ENCODE measurements at places on chromosomes 7 and 10.
A peak's percentile ranks its signal among the peaks of the same experiment; 100 is the strongest.

DNA sequence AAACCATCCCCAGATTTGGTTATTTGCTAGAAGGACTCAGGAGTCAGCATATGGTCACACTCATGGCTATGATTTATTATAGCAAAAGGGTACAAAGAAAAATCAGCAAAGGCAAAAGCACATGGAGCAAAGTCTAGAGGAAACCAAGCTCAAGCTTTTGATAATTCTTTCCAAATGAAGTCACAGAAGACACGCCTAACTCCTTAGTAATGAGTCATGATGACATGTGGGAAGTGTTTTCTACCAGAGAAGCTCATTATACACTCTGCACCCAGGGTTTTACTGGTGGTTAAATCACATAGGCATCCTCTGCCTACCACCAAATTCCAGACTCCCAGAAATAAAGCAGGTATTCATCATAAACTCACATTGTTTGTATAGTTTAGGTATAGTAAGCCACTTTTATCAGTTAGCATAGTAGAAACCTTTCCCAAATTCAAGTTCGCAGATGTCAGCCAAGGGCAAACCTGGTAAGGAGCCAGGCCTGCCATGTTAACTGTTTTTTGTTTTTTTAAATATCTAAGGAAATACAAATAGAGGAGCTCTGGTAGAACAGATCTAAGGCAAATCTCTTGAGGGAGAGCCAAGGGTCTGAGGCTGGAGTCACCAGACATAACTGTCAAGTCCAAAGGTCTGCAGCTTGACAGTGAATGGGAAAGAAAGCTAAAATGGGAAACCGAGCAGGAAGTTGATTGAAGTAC, 15.4 kb upstream of the HIBADH start:
- peak; percentile 62 for DNase-seq

DNA sequence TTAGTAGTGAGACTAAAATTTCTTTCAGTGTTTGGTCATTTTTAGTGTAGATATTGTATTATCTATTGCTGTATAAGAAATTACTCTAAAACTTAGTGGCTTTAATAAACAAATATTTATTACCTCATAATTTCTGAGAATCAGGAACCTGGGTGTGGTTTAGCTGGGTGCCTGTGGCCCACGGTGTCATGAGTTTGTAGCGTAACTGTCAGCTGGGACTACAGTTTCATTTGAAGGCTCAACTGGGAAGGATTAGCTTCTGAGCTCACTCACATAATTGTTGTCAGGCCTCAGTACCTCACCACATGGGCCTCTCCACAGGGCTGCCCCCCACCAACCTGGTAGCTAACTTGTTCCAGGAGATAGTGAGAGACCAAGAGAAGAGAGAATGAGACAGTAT, 98.5 kb downstream of the SRI start:
- DNase-seq: peak; percentile 39

- no peak for DNase-seq
Measured at GRCh38 chr10:61835069-61835945, 66.2 kb upstream of the ARID5B start.

DNA sequence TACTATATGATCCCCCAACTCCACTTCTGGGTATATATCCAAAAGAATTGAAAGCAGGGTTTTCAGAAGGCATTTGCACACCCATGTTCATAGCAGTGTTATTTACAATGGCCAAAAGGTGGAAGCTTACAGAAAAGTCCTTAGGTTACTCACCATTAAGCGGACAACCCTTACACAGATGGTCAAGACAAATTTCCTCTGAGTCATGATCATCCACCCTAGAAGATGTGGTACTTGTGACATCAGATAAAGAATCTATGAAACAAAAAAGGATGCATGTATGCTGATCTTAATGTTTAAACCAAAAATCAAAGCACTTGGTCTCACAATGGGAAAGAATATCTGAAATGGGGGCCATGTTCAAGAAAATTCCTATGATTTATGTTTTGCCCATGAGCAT, 31.1 kb downstream of the ZC3HAV1 start:
- DNase-seq: no peak

- peak; percentile 39 for DNase-seq
Measured at GRCh38 chr7:56105508-56105907, 768 bp downstream of the CHCHD2 start.

- DNase-seq: peak; percentile 48
Measured at GRCh38 chr10:11036424-11037011, 18.8 kb downstream of the CELF2 start.

DNA sequence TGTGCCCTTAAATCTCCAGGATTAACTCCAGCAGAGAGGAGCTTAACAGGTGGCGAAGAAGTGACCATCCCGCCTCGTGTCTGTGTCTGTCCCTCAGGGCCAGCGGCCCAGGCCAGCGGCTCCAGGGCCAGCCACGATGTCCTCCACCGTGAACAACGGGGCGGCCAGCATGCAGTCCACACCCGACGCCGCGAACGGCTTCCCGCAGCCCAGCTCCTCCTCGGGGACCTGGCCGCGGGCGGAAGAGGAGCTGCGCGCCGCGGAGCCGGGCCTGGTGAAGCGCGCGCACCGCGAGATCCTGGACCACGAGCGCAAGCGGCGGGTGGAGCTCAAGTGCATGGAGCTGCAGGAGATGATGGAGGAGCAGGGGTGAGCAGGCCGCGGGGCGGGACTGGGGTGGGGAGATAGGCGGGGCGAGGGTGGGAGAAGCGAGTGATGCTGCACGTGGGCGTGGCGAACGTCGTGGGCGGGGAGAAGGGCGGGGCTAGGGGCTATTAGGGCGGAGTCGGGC, 33.3 kb downstream of the SRRM3 start:
- peak; percentile 59 for DNase-seq

- no peak for DNase-seq
Measured at GRCh38 chr7:118918556-118918955, 694.1 kb downstream of the ANKRD7 start.

GRCh38 chr10:44035474-44036197, 349.3 kb downstream of the CXCL12 start:
- no peak for DNase-seq

DNA sequence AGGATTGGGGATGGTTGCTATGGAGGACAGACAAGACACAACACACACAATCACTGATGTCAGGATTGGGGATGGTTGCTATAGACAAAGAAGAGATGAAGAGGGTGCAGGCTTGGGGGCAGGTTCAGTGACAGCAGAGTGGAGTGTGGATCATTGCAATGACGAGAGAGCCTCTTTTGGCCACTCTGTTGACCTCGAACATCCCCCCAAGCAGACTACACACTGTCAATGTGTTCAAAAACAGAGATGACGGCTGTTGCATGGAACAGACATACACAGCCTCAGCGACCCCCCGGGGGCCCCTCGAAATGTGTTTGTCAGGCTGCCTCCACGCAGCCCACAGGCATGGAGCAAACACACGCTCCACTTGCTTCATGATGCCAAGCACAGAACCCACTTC, 133.0 kb downstream of the PTPRN2 start:
- DNase-seq: no peak

DNA sequence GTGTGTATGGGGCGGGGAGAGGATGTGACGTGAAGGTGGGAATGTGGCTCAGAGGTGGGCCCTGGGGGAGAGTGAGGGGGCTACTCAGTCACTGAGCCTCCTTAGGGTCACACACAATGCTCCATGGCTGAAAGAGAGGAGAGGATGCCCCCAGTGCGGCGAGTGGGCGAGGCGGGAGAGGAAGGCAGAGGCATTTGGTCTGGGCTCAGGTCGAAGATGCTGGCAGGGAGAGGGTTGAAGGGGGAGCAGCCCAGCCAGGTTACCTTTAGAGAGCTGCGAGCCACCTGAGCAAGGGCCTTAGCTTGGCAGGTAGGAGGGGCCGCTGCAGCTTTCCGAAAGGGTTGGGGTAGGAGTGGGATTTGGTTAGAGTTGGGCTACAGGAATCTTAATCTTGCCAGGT, 4.7 kb upstream of the LOXL4 start:
- DNase-seq: no peak

GRCh38 chr7:123772652-123773051, 23.8 kb upstream of the WASL start:
- DNase-seq: no peak

- peak; percentile 54 for DNase-seq
Measured at GRCh38 chr10:127945341-127945758, 38.4 kb downstream of the PTPRE start.

- no peak for DNase-seq
Measured at GRCh38 chr7:46589286-46589685, 668.2 kb upstream of the IGFBP3 start.

DNA sequence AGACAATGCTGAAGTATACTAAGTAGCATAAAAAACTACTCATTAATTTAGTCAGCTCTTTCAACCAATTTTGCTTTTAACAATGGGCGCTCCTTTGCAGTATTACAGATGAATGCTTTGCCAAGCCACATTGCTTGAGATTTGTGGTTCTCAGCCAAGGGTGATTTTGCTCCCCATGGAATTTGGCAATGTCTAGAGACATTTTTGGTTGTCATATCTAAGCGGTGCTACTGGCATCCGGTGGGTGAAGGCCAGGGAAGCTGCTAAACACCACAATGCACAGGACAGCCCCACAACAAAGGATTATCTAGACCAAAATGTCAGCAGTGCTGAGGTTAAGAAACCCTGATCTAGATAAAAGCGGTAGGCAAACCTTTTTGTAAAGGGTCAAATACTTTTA, 112.0 kb downstream of the UBE2H start:
- DNase-seq: no peak

GRCh38 chr10:43077421-43078171, 727 bp downstream of the RET start:
- no peak for DNase-seq

- no peak for DNase-seq
Measured at GRCh38 chr7:102874966-102875365, 37.8 kb upstream of the LRRC17 start.

- no peak for DNase-seq
Measured at GRCh38 chr10:53253221-53253620, 480.6 kb upstream of the MBL2 start.

DNA sequence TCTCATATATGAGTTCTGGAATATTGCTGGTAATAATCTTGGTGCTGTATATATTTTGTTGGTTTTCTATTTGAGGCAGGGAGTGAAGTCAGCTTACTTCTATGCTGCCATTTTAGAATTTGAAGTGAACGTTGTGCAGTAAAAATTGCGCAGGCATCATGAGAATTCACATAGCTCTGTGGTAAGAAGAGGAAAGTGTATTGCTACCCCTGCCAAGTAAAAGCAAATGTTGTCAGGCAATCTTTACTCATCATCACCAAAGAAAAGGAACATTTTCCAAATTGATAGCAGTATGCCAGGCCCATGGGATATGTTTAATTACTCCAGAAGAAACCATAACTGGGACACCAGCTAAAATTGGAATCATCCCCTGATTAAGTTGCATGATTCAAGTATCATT, 13.4 kb downstream of the FEZF1 start:
- DNase-seq: no peak

GRCh38 chr10:115829521-115830205, 443.3 kb downstream of the GFRA1 start:
- DNase-seq: no peak

GRCh38 chr10:101272229-101272868, 43.1 kb upstream of the LBX1 start:
- DNase-seq: peak; percentile 29

DNA sequence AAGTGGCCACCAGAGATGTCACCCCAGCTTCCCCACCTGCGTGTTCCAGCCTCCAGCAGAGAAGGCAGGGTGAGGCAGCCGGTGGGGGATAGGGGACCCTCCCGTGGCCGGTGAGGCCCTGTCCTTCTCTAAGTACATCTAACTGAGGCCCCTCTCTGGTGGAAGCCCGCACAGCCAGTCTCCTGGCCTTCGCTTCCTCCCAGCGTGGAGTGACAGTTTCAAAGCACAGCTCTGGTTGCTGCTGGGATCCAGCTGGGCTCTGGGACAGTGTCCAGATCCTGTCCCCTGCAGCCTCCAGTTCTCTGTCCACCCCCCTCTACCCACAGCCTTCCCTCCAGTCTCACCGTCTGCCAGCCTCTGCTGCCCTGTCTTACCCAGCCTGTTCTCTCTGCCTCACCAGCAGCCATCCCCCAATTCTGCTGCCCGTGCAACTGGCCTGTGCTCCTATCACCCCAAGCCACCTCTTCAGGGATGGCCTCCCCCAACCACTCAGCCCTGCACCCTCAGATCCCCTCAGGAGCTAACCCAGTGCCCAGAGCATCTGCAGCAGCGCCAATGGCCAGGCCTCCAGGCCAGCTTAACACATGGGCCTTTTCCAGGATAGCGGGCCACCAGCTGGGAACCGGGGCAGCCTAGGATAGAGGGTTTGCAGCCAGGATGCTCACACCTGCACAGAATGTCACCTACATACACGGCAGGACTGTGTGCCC, 16.3 kb upstream of the SH2B2 start:
- DNase-seq: no peak

DNA sequence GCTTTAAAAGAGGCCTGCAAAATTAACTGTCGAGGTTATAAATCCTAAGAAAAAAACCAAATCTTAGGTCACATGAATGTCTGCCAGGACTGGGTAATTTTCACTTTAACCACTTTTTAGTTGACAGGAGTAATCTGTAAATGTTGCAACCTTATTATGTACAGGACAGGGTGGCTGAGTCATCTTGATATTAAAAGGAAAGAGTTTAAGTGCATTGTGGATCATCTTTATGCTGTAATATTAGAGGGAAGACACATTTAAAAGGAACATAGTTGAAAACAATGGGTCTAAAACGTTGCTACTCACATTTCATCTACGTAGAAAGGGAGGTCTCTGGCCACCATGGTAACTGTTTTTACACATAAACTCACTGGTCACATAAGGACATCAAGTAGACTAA, 115.5 kb downstream of the LSMEM1 start:
- no peak for DNase-seq

- DNase-seq: no peak
Measured at GRCh38 chr10:78864761-78865537, 203.8 kb upstream of the ZMIZ1 start.

DNA sequence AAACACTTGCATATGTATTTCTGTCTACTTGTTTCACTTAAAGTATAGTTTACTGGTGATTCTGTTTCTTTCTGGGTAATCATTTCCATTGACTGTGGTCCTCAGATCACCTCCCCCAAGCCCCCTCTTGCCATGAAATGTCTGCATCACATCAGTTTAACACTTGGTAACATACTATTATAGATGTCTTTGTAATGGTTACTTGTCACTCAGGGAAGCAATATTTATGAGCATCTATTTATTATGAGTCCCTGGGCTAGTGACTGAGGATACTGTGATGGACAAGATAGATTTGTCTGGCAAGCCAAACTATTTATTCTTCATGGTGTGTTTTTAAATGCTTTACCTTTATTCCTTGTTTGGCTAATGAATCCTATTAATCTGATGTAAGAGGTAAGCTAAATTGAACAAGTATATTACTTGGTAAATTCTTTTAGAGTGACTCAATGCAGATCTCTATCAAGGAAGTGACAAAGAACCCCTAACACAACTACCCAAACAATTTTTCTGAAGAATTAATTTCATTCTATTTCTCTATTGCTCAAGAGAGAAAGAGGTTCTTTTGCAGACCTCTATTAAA, 270.9 kb downstream of the RELN start:
- no peak for DNase-seq

- no peak for DNase-seq
Measured at GRCh38 chr7:12358694-12359093, 45.0 kb downstream of the VWDE start.

All from inflammatory macrophage treated with lipopolysaccharide for 1 hour (primary cell).